ENCODE measurements at places on chromosomes 16 and 17. TPM values are rescaled to one million over a fixed set of nuclear protein-coding genes. Genes with fewer than 3 reads are reported as not detected.

- DNase-seq: no peak
These were observed 734 bp downstream of the CEP131 start for GRCh38 chr17:81221842-81222619.

DNA sequence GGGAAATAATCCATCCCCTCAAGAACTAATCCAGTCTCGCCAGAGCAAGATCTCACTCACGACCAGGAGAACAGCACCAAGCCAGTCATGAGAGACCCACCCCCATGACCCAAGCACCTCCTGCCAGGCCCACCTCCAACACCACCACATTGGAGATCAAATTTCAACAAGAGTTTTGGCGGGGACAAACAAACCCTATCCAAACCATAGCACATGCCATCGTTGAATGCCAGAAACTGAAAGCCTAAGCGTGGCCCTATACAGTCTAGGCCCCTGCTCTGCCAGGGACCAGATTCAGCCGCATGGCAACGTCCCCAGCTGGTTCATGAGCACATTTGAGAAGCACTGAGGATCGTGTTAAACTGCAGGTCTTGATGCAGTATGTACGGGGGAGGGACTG is 57.3 kb downstream of the AXIN2 start:
- DNase-seq: no peak

GRCh38 chr16:54512467-54512995 is 225.9 kb upstream of the IRX3 start:
- no peak for DNase-seq

Gene DCAF7
- total RNA-seq: 24.3 TPM

- no peak for DNase-seq
These were observed 342.2 kb upstream of the DYNLRB2 start for GRCh38 chr16:80198311-80199299.

GRCh38 chr16:73233329-73233765 is 185.4 kb upstream of the ZFHX3 start:
- DNase-seq: no peak

Gene TNFRSF13B
- not detected for total RNA-seq

- no peak for DNase-seq
These were observed 8.2 kb downstream of the CAVIN1 start for GRCh38 chr17:42414704-42415409.

Gene TAF1C
- 19.9 TPM for total RNA-seq

Gene CNTNAP4
- total RNA-seq: not detected

GRCh38 chr17:60538726-60539125 is 12.7 kb upstream of the APPBP2 start:
- DNase-seq: no peak

- DNase-seq: no peak
These were observed 205.1 kb downstream of the KATNIP start for GRCh38 chr16:27754788-27755690.

DNA sequence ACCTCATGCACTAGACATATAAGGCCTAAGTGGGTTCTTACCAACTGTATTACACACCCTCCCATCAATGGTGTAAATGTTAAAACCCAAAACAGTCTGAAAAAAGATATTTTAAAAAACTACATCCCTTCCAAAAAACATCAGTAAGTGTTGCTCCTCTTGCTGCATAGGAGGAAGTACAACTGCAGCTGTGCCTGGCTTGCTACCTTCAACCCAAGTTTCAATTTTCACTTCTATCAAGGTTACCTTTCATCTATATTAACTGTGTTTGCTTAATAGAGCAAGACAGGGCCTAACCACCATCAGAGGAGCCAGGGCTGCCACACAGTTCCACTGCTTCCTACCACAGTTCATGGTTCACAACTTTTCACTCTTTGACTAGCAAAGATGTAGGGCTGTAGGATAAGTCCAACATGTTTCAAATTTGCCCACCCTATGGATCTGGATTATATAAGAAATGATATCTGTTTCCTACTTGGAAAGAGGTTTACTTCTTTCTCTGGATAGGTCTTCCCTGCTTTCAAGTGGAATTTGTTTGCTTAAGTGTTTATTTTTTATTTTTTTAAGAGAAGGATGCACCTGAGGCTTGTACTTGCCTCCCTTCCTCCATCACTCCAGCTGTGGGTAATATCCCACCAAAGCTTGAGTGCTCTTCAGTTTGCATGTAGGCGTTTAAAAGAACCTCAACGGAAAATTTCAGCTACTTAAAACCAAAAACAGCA is 56.7 kb downstream of the GRB7 start:
- DNase-seq: no peak

Gene ADPRM
- 3.9 TPM for total RNA-seq

Gene MRPL27
- 38.9 TPM for total RNA-seq

Gene ZNF629
- 4.6 TPM for total RNA-seq

Gene VTN
- total RNA-seq: 3,241 TPM

DNA sequence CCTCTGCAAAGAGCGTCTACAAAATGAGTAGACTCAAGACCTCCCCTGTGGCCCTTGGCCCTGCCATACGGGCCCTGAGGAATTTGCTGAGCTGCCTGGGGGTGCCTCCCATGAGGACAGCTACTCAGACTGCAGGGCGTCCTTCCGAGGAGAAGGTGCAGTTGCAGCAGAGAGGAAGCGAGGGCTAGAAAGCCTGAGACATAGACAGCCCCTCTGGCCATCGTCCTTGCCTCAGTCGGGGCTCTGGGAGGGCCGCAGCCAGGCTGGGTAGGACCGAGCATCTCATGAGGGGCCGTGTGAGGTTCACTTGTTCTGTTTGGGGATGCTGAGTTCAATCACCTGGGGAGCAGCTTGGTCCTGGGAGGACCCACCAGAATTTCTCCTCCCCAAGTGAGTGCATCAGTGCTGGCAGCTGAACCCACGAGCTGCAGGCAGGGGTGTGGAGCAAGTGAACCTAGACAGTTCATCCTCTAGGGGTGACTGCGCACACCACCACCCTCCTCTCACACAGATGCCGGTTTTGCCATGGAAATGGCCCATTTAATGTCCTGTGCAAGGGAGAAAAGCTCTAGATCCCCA is 20.3 kb downstream of the RAB11FIP4 start:
- DNase-seq: no peak

All from left lobe of liver (tissue), 2 donors.